GM19239 (cell line): ENCODE measurements at places on chromosomes 16 and 17.

GRCh38 chr16:82412770-82413169 is 214.0 kb upstream of the CDH13 start:
- DNase-seq, result no peak

- no peak for DNase-seq
Measured at GRCh38 chr17:80750263-80750662, 205.6 kb downstream of the RPTOR start.

DNA sequence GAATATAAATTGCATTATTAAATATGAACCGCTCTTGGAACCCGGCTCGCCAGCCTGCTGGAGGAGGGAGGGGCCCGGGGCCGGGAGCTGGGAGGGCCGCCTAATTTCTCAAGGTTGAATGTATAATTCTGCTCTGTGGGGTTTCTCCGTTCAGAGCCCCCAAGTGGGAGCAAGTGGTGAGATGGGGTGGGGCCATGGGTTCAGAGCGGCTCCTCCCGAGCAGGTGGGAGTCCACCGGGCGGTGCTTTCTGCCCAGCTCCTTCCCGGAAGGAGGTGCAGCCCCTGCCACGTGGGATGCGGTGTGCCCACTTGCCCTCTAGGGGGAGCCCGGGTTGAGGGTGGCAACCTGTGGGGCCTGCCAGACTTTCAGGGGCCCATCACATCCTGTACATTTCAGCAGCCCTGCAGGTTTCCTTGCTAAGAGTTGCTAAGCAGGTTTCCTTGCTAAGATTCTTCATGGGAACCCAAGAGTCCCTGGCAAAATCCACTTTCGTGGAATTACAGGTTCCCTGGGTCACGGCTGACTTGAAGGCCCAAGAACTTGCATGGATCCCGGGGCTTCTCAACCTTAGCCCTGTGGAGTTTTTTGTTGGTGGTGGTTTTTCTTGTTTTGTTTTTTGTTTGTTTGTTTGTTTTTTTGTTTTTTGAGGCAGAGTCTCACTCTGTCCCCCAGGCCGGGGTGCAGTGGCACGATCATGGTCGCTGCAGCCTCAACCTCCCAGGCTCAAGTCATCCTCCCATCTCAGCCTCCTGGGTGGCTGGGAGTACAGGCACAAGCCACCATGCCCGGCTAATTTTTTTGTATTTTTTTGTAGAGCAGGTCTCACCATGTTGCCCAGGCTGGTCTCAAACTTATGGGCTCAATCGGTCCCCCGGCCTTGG is 196.7 kb upstream of the GSE1 start:
- DNase-seq, result peak; percentile 71

- no peak for DNase-seq
Measured at GRCh38 chr17:58516644-58517377, 2.4 kb upstream of the MTMR4 start.

DNA sequence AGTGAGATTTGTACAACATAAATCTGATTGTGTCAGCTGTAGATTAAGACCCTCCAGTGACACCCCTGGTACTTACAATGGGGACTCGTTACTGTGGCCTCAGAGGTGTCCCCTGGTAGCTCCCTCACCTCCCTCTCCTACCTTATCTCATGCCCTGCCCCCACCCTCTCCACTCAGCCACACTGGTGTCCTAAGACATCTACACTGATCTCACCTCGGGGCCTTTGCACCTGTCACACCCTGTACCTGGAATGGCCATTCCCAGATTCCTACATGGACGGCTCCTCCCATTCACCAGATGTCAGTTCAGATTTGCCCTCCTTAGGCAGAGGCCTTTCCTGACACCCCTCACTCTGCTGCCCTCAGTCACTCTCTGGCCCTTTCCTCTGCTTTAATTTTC is 319.3 kb downstream of the CPPED1 start:
- no peak for DNase-seq

DNA sequence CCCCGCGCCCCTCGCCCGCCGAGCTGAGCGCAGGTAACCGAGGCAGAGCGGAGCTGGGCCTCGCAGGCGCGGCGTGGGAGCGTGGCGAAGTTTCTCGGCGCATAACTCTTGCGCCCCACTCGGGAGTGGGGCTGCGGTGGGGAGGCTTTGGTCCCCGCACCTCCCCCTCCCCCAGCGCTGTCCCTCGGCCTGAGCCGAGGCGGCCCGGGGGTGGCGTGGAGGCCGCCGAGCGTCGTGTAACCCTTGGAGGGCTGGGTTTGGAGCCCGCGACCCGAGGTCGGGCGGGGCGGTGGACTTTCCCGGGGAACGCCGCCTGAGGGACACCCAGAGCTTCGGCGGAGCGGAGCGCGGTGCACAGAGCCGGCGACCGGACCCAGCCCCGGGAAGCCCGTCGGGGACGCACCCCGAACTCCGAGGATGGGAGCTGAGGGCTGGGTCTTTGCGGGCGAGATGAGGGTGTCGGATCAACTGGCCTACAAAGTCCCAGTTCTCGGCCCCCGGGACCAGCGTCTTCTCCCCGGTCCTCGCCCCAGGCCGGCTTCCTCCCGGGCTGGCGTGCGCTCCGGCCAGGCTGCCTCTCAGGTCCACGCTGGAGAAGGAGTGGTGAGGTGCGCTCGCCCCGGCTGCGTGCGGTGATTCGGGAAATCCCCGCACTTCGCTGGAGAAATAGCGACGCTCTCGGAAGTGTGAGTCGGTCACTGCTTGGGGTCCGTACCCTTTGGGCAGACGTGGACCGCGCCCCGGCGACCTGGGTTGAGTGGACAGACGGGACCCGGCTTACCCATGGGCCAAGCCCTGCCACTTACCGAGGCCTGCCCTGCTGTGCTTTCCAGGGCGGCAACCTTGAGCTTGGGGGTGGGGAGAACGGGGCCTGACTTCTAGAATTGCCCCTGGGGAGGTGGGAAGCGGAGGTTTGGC is 168.4 kb downstream of the RAB11FIP4 start:
- no peak for DNase-seq

DNA sequence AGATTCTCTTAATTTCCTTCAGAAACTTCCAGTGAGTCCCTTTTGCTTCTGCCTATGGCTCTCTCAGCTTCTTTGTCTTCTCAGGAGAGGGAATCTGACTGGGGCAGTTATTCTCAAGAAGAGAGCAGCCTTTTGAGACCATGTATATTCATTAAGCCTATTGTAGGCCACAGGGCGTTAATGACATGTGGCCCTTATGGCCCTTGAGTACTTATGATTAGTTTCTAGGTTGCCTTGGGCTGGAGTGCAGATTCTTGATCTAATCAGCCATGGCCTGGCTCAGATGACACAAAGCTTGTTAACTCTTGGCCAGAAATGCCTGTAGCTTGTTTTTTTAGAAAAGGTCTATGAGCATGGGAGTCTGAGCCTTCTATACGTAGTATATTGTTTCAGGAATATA is 17.4 kb downstream of the MFSD11 start:
- DNase-seq, result no peak

DNA sequence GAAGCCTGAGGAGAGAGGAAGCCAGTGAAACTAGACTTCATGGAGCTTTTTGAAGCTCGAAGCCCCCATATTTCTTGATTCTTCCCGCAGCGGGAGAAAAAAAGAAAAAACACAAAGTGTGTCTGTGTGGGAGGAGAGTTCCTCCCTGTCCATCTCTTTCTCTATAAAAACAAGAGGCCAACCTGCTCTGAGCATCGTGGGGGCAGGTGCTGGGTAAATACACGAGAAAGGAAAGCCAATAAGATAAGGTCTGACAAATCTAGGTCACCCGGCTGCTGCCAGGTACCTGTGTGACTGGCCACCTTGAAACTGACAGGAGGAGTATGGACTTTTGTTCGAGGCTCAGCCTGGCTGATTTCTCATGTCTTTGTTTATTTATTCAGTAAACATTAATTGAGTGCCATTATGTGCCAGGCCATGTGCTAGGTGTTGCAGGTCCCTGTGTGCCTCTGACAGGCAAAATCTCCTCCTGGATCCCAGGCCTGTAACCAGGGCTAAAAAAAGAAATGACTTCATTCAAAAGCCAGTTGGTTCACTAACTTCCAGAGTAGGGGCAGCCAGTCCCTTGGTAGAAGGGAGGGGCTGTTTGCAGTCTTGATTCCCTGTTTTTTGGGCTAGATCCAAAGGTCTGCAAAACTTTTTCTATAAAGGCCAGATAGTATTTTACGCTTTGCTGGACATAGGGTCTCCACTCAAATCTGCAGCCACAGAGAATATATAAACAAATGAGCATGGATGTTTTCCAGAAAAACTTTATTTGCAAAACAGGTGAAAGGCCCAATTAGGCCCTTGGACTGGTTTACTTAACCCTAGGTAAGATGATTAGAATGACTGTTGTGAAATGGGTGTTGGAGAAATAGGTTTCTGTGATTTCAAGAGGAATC is 35.6 kb downstream of the YPEL2 start:
- DNase-seq, result no peak

GRCh38 chr16:47460359-47460710 is 528 bp downstream of the ITFG1 start:
- DNase-seq, result no peak

- no peak for DNase-seq
Measured at GRCh38 chr17:76547183-76547641, 7.4 kb downstream of the PRCD start.

DNA sequence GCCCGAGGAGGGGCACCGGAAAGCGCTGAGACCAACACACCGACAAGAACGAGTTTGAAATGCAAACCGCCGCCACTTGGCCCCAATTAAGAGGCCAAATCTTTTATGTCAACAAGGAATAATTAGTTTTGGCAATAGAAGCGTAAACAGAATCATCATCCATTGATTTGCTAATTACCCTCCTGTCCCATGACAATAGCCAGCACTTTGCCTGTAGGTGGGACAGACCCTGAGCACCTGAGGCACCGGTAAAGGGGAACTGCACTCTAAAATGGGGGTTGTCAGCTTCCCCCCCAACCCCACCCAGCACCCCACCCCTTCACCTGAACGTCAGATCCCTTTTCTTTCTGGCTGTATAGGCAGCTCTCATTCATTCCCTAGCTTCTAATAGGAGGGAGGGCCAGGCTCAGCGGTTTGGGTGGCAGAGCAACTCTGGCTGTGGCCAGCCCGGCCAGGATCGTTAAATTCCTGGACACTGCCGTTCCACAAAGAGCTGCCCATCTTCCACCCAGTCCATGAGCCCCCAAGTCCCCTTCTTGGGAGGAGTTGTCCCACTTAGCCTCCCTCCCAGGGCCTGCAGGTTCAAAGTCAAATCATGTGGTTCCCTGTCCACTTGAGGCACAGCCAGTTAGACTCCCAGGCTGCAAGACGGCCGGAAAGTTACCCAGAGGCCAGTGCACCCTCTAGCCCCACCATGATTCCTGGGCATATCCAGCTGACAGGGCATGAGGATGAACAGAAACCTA is 45.8 kb downstream of the WNT3 start:
- no peak for DNase-seq

GRCh38 chr16:67731753-67732095 is 12.6 kb upstream of the GFOD2 start:
- no peak for DNase-seq

DNA sequence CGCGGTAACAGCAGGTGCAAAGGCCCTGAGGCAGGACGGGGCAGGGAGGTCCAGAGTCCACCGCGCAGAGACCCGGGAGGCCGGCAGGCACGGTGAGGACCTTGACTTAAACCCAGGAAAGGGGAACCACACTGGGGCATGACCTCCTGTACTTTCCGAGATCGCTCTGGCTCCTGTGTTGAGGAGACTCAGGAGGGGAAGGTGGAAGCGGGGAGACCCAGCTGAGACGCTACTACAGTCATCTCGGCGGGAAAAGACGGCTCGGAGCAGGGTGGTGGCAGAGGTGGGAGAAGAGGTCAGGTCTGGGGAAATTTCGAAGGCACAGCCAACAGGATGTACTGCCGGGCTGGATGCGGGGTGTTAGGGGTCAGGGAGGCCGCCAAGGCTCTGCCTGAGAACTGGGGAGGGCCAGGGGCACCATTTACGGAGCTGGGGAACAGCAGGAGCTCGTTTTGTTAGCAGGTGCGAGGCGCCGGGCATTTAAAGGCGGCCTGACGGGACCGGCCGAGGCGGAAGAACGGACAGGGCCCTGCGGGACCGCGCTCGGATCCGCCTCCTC is 22.3 kb downstream of the NPTX1 start:
- DNase-seq, result no peak

DNA sequence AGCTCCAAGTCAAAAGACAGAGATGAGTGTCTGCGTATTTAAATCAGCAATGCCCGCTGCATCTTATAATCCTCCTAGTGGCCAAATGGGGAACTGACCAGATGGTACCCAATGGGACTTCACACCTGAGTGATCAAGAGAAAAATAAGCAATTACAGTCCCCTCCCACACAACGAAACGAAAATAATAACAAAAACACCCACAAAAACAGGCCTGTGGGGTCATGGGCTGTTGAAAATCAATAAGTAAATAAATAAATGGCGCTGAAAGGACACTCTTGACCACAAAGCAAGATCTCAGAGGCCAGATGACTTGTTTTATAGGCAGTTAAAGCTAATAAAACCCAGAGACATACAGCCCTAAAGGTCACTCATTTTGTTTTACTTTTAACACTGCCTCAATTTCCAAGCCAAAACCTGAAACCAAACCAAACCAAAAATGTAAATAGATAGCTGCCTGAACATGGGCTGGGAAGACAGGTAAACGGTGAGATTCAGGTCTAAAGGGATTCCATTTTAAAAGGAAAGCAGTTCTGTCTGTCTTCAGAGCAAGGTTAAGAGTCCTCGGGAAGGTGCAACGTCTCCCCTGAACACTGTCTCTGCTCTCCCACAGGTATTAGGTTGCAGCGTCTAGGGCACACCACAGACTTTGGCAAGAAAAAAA is 1.3 kb downstream of the ZNF821 start:
- peak; percentile 76 for DNase-seq

DNA sequence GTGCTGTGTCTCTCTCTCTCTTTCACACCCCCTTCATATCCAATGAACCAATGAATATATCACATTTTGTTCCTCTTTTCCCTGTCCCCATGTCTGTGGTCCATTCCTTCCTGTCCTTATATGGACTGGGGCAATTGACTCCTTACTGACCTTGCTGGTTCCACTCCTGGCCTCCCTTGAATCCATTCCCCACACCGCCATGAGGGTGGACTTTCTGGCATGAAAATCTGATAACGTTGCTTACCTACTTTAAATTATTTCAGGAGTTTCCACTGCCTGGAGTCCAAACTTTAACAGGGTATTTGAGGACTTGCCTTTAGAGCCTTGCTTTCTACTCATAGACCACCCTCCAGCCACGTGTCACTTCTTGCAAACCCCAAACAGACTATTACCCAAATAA is 12.1 kb upstream of the ARHGAP17 start:
- DNase-seq, result no peak

DNA sequence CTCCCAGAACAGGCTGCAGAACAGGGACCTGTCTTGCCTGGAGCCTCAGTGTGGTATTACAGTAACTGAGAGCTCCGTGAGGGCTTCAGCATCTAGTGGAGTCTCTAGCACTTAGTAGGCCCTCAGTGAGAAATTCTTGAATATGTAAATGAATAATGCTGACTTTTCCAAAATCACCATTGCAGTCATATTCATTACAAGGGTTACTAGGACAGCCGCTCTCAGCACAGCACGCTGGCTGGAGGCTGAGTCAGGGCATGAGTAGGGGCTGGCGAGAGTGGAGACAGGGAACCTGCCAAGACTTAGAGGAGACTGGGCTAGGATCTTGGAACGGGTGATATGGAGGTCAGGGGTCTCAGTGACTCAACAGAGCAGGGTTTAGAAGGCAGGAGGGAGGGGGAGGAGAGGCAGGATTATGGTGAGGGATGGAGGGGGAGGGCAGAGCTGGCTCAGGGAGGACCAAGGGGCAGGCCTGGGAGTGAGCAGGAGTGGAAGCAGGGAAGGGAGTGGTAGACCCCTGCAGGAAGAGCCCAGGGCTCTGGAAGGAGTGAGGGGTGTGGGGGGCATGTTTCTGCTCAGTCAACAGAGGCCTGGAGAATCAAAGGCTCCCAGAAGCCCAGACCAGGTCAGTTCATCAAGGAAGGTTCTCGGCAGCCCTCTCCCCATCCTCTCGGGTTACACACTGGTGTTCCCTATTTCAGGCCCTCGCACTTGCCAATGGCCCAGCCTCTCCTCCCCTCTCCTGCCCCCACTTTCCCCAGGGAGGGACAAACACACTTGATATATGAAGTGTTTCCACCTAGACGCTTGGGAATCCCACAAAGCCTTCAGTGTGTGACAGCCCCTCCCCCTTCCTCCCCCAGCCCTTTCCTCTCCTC is 42.3 kb downstream of the FZD2 start:
- no peak for DNase-seq
